ENCODE measurements at places on chromosomes 7 and 10.
A peak's percentile ranks its signal among the peaks of the same experiment; 100 is the strongest.

DNA sequence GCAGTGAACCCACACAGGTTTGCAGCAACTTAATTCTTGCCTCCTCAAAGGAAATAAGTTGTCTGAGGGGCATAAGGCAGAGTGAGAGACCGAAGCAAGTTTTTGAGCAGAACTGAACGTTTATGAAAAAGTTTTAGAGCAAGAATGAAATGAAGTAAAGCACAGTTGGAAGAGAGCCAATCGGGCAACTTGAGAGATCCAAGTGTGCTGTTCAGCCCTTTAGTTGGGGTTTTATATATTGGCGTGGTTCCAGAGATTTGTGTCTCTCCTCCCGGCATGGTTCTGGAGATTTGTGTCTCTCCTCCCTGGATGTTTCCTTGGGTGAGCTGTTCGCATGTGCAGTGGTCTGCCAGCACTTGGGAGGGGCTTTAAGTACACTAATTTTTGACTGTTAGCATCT lies 141.4 kb upstream of the DGKB start:
- DNase-seq = no peak

GRCh38 chr10:22699976-22700375 lies 14.4 kb downstream of the PIP4K2A start:
- DNase-seq = no peak

GRCh38 chr10:22599048-22599561 lies 115.3 kb downstream of the PIP4K2A start:
- DNase-seq = no peak

DNA sequence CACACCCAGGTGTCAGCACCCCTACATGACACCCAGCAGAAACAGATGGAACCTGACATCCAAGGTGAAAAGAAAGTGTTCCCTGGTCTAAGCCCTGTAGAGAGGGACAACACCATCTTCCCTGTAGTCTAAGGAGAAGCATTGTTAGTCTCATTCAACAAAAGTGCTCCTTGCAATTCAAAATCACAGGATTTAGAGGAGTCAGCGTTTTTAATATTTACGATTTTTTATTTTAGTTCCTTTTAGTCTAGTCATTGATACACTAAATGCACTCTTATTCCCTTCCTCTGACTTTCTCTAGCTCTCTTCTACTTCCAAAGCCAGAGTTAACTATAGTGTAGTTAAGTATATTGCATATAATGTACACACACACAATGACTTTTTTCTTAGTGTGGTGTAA lies 163.0 kb downstream of the TPK1 start:
- DNase-seq = no peak

GRCh38 chr10:6300106-6300783 lies 97.5 kb downstream of the PFKFB3 start:
- DNase-seq = peak; percentile 9

GRCh38 chr7:138000081-138000701 lies 1.7 kb downstream of the CREB3L2 start:
- DNase-seq = no peak

- no peak for DNase-seq
Observed at GRCh38 chr7:7795203-7795602, 76.8 kb upstream of the RPA3 start.

GRCh38 chr10:62852961-62853702 lies 37.0 kb upstream of the EGR2 start:
- no peak for DNase-seq

DNA sequence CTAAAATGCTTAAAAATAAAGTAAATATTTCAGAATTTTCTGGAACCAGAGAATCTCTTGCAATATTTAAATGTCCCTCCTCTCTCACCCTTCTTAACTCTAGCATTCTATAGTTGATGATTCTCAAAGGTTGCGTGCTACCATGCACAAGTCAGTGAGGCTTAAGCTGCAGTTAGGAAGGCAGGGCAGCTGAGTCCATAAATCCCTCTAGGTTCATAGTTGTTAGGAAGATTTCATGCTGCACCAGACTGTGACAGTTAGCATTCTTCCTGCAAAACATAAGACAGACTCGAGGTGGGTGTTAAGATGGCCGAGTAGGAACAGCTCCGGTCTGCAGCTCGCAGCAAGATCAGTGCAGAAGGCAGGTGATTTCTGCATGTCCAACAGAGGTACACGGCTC lies 70.6 kb downstream of the MET start:
- no peak for DNase-seq

- DNase-seq = no peak
Observed at GRCh38 chr7:149801002-149801566, 27.7 kb upstream of the ZNF467 start.

DNA sequence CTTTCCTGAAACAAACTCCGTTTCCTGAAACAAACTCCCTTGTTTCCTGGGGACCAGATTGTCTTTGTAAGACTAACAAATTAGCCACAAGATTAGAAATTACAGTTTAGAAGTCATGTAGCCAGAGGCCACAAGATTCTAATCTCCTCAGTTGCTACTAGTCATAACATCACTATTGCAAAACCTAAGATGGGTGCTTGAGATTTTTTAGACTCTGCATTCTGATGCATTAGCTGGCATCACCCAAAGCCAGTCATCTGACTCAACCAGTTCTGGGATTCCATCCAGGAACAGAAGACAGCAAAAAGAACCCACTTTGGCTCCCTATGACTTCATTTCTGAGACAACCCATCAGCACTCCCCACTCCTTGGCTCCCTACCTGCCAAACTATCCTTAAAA lies 367.9 kb upstream of the MBL2 start:
- DNase-seq = no peak

DNA sequence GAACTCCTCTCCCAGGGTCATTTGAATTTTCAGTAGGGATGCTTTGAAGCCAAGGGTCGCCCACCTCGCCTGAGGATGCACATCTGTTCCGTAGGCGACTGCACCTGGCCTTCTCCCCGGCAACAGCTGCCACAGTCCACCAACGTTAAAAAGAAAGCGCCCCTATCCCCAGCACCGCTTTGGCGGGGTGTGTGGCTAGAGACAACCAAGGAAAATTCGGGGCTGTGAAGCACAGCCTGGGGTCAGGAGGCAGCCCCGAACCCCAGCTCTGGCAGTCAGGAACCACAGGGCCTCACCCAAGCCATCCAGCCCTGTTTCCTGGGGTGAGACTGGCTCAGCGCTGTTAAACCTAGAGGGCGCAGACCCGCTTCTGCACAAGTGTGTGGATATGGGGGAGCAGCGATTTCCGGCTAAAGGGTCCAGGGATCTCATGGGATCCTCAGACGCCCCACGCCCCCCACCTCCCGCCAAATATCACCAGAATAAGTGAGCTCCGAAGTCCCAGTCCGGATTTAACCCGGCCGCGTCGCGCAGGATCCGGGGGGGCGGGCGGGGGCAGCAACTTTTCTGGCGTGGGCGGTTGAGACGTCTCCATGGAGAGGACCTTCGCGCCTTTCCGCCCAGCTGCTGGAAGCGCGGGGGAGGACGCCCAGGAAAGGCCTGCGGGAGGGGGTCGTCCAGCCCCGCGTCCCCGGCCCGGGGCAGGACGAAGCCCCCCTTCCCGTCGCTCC lies 822 bp downstream of the ZC3HAV1L start:
- DNase-seq = no peak

DNA sequence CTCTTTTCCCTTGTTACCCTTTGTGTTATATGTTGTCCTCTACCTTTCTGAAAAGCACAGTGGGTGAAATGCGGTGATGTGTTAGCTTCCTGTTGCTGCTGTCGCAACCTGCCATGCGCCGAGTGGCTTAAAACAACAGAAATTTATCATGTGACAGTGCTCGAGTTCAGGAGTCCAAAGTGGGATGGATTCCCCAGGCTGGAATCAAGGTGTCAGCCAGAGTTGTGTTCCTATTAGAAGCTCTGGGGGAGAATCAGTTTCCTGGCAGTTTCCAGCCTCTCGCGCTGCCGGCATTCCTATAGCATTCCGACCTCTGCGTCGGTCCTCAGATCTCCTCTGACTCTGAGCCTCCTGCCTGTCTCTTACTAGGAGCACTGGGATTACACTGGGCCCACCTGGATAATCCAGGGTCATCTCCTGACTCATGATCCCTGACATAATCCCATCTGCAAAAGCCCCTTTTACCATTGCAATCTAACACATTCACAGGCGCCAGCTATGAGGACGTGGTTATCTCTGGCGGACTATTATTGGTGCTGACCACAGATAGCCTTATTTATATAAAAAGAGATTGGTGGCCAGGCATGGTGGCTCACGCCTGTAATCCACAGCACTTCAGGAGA lies 207.5 kb downstream of the CUX1 start:
- DNase-seq = no peak

DNA sequence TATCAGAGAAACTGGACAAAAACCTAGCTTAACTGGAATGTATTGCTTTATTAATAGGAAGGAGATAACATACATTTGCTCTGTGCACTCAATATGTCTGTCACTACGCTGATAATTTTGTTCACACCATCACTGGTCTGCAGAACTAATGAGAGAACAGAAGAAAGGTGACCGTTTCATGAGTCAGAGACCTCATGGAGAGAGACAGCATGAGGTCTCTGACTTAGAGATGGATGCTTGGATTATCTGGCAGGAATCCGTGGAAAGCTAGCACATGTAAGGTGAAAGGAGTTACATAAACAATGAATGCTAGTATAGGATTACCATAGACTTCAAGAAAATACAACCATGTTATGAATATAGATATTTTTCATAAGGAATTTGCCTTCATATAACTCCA lies 947.3 kb downstream of the IPMK start:
- no peak for DNase-seq

DNA sequence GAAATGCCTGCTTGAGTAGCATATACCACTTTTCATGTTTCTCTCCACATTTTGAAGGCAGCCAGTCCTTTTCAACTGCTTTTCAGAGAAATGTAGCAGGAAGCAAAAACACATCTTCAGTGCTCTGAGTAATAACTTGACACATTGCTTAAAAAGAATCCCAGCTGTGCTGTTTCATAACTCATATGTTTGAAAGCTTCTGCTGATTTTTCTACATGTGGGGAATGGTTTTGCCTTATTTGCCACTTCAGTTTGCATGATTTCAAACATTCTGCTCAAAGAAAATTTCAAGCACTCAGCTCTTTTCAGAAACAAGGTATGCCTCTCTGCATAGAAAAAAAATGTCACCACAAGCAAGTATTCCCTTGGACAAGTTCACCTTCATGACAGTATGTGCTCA lies 732.8 kb downstream of the POM121L12 start:
- no peak for DNase-seq

- DNase-seq = no peak
Observed at GRCh38 chr10:14583252-14583651, 191.4 kb downstream of the FAM107B start.

DNA sequence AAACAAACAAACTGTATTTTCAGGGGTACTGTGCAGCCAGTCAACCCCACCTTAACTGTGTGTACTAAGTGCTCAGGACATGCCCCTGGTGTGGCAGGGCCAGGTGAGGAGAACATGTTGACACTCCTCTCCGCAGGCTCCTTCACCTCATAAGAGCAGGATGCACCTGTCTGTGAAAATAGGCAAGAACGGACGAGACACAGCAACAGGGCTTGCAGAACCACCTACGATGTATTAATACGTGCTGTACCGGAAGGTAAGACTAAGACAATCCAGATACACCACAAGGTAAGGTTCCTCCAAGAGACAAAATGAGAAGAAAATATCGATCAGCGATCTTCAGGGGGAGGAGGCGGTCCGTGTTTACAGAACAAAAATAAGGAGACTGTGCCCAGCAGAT lies 65.8 kb upstream of the CAMK2B start:
- no peak for DNase-seq

DNA sequence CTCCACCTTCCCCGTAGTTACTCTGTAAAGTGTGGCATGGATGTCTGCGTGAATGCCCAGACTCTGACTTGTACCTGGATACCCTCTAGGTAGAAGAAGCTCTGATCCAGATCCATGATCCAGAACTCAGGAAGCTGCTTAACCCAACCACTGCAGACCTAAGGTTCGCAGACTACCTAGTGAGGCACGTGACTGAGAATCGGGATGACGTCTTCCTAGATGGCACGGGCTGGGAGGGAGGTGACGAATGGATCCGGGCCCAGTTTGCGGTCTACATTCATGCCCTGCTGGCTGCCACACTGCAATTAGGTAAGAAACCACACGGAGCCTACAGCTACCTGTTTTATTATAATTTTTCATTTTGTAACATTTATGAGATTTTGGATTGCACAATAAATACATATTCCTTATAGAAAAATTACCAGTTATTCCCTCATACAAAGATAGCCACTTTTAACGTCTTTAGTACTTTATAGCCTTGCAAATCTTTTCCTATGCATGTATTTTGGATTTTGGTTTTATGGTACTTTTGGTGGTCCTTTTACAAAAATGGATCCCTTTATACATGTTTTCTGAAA lies 77.9 kb downstream of the AVL9 start:
- DNase-seq = no peak

DNA sequence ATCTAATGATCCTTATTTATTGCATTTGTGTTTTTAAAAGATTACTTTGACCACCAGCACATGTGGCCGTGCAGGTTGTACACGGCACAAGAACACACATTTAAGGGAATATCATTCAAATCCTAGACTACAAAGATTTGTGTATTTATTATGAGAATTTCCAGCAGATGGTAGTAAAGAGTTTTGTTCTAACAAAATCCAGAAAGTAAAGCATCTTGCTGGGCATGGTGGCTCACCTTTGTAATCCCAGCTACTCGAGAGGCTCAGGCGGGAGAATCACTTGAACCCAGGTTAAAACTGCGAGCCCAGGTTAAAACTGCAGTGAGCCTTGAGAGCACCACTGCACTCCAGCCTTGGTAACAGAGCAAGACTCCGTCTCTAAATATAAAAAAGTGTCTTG lies 31.5 kb downstream of the MACROH2A2 start:
- no peak for DNase-seq

- no peak for DNase-seq
Observed at GRCh38 chr7:84549409-84549808, 354.8 kb upstream of the SEMA3A start.

DNA sequence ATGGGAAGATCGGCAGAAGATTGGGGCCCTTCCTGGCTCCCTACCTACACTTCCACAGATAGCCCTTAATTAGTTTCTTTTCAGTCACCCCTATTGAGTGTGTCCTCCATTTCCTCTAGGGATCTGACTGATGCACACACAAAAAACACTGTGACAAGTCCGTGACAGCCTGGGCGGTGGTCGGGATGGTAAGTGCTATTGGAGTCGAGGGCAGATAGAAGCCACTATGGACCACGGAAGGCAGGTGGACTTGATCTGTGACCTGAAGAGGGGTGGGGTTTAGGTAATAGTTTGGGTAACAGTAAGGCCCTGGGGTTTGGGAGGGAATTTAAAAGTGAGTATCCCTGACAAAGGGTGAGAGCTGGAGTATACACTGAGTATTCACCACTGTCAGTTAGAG lies 53.0 kb downstream of the PDK4 start:
- no peak for DNase-seq

GRCh38 chr7:34107276-34107675 lies 201.9 kb downstream of the BMPER start:
- DNase-seq = no peak

- DNase-seq = no peak
Observed at GRCh38 chr7:151456276-151456675, 16.3 kb upstream of the CRYGN start.

- DNase-seq = no peak
Observed at GRCh38 chr7:91957232-91957631, 16.6 kb downstream of the AKAP9 start.

- DNase-seq = no peak
Observed at GRCh38 chr7:82839555-82839954, 323.1 kb downstream of the PCLO start.
